ENCODE measurements at places on chromosomes 2 and 18.

- DNase-seq: no peak
Observed at GRCh38 chr18:53795610-53796009, 428.9 kb downstream of the MBD2 start.

GRCh38 chr2:70450641-70451250, 102.9 kb downstream of the TGFA start:
- no peak for DNase-seq

- DNase-seq: no peak
Observed at GRCh38 chr2:168694866-168695265, 107.6 kb upstream of the NOSTRIN start.

- DNase-seq: no peak
Observed at GRCh38 chr2:217802266-217802665, 200.5 kb downstream of the TNS1 start.

- DNase-seq: no peak
Observed at GRCh38 chr18:68431111-68431921, 283.6 kb downstream of the TMX3 start.

- DNase-seq: no peak
Observed at GRCh38 chr2:159290289-159290907, 3.9 kb upstream of the WDSUB1 start.

DNA sequence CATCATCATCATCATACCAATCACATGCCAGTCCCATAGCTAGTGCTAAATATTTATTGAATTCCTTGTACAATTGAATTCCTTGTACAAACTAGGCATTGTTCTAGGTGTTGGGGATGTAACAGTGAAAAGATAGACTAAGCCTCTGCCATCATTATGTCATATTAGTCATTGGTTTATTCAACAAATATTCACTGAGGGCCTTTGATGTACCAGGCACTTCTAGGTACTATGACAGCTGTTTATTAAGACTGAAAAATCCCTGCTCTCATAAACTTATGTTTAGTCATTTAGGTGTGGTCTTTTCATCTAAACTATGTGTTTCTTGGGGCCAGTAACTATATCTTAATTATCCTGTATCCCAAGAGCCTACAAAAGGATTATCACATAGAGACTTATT, 412.3 kb upstream of the ETAA1 start:
- no peak for DNase-seq

DNA sequence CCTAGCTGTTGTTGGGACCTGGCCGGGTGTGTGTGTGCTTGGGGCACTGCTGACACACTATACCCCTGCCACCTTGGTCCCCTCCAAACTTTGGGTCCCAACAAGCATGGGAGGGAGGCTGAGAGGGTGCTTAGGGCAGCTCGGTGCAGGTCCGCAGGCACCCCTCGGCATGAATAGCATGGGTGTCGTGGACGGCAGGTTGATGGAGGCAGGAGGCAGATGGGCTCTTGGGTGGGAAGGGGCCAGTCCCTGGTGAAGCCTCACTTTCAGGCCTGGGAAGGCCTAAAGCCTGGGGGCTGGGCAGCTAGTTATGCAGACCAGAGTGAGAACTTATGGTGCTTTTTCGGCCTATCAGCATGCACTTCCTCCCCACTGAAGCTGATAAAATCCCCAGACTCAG, 164.2 kb downstream of the CDH19 start:
- no peak for DNase-seq

DNA sequence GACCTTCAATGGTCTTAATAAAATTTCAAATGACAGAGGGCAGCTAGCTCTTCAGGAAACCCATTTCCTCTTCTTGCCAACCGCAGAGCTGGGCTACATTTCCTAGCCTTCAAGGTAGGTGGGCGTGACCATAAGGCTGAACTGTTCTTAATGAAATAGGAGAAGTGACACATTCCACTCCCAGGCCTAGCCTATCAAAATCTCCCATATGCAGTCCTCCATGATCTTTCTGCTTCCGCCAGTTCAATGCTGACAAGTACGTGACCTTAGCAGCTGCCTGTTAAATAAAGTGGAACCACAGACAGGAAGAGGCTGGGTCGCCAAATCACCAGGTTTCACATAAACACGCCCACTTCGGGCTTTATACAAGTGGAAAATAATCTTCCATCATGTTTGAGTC, 13.2 kb downstream of the SERPINE2 start:
- DNase-seq: peak; percentile 61
